ENCODE measurements at places on chromosomes 12 and 14.

- DNase-seq, result no peak
Measured at GRCh38 chr12:92695577-92695976, 7.2 kb upstream of the PLEKHG7 start.

DNA sequence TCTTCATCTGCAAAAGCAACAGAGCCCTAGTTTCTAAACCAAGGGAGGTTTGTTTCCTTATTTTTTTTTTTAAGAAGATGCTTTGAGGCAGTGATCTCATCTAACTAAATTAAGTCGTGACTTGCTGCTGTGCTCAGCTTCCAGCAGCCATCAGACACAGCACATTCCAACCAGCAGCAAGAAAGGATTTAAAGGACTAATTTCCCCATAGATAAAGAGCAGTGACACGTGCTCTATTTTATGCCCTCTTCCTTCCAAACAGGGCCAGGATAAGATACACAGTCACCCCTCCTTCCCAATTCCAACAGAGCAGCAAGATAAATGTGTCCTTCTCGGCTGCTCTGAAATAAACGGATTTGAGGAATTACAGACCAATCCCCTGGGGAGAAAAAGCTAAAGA, 81.7 kb downstream of the PRKAB1 start:
- DNase-seq, result no peak

GRCh38 chr12:5873281-5873919, 71.7 kb downstream of the ANO2 start:
- no peak for DNase-seq

DNA sequence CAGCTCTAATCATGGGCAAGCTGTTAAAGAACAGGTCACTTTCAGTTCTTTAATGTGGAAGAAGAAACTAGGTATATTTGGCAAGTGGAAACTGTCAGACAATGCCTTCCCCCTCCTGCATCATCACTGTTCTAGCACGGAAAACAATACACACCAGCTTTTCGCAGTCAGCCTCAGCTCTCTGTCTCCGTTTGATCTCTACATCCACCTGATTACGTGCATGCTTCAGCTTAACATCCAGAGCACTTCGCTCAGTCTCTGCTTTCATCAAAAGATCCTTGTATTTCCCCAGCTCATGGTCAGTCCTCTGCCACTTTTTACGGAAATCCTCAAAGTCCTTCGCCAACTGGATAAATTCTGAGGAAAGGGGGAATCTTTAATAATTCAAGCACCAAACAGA, 19.0 kb downstream of the RACGAP1 start:
- no peak for DNase-seq

- no peak for DNase-seq
Measured at GRCh38 chr12:120323772-120324171, 3.8 kb downstream of the PLA2G1B start.

DNA sequence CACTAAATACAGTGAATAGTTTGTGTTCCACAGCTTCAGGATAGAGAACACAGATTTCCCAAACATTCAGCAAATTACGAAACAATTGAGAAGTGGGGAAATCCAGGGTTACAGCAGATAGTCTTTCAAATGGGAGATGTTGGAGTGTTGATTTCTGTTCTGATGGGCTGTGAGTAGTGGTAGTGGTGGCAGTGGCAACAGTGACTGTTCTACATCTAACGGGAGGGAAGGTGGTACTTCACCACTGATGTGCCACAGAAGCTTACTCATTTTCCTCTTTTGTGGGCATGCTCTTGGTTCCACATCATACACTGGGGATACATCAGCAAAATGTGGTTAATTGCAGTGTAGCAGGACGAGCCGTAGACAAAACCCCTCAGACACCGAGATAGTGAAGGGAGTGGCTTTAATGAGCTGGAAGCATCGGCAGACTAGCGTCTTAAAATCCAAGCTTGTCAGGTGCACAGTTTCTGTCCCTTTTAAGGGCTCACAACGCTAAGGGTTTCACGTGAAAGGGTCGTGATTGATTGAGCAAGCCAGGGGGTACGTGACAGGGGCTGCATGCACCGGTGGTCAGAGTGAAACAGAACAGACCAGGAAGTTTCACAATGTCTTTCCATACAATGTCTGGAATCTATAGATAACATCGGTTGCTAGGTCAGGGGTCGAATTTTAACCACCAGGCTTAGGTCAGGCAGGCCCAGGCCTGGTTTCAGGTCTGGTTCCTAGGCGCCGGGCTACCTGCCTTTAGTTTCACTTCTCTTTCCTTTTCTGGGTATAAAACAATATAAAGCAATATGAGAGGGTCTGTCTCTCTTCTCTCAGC, 330.6 kb upstream of the FBXO33 start:
- no peak for DNase-seq

- no peak for DNase-seq
Measured at GRCh38 chr12:91289906-91290305, 107.3 kb upstream of the DCN start.

Data from activated B cell treated with CpG ODN at 0.5 μM for 24 hours (primary cell).